Amniotic stem cell (primary cell): ENCODE measurements at places on chromosomes 4 and X.

GRCh38 chr4:138894011-138894410 lies 121.6 kb upstream of the NOCT start:
- no peak for DNase-seq

DNA sequence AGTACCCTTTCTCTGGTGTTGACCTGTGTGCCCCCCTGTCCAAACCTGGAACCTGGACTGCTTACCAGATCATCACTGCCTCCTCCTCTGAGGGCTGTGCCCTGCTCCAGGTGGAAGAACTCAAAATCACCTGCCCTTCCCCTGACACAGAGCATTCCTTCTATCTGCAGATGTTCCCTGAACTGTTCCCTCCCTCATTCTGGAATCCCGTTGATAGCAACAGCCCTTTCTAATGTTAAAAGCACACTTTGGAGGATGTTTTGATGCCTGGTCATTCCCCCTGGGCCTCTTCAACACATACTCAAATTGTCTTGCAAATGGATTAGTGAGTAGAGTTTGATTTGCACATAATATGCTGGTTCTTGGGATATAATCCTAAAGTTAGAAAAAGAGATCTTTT lies 225.8 kb downstream of the FGF13 start:
- DNase-seq: no peak

- no peak for DNase-seq
These were observed 187.5 kb upstream of the ETNPPL start for GRCh38 chr4:108950158-108950915.

DNA sequence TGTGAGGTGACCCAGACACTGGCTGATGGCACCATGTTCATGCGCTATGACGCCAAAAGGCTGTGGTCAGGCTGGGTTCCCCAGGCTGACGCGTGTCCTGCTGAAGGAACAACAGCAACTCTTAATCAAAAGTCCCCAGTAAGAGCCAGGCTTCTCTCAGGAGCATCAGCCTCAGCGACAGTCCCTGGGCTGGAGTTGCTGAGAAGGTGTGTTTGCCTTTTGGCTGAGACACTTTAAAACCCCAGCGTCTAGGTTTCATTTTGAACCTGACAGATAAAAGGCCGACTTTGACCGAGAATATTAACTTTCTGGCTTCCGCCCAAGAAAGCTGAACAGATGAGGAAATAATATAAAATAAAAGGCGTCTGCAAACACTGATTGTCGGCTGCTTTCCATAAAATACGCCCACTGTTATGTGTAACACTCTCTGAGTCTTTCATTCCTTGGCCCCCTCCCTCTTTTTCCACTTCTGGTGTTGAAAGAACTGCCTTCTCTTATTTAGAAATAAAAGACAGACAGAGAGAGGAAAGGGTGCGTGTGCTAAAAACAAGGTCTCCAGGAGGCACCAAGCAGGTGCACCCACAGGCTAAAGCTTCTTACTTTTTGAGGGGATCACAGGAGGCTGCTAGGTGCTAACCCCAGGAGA lies 373.6 kb downstream of the MID1IP1 start:
- DNase-seq: no peak

- no peak for DNase-seq
These were observed 1.2 kb upstream of the AMOT start for GRCh38 chrX:112841820-112842157.

DNA sequence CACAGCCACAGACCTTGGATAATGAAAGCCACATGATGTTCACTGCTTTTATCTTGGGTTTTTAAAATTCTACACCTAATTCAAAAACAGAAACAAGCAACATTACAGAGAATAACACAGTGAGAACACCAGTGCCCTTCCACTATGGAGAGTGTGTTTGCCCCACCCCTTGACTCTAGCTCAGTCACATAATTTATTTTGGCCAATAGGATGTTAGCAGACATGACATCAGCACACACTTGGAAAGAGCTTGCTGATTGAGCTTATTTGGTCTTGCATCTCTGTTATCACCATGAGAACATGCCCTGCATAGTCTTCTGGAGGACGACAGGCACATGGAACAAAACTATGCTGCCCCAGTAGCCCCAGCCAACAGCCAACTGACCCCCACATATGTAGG lies 118.1 kb downstream of the HNRNPD start:
- no peak for DNase-seq

GRCh38 chr4:126976850-126977632 lies 655.7 kb upstream of the INTU start:
- DNase-seq: no peak

GRCh38 chr4:169723207-169723965 lies 34.4 kb downstream of the HPF1 start:
- no peak for DNase-seq

DNA sequence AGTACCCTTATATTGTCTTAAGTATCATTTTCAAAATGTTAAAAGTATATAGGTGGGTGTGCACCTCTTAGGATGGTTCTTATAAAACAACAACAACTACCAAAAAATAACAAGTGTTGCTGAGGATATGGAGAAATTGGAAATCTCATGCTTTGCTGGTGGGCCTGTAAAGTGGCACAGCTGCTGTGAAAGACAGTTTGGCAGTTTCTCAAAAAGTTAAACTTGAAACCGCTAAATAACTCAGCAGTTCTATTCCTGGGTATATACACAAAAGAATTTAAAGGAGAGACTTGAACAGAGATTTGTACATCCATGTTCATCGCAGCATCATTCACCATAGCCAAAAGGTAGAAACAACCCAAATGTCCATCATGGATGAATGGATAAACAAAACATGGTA lies 65.5 kb downstream of the HAND2 start:
- no peak for DNase-seq

- DNase-seq: no peak
These were observed 38.6 kb downstream of the PHOX2B start for GRCh38 chr4:41709844-41710481.

GRCh38 chrX:12411831-12412230 lies 273.6 kb downstream of the FRMPD4 start:
- no peak for DNase-seq

- DNase-seq: no peak
These were observed 20.9 kb upstream of the MSANTD1 start for GRCh38 chr4:3227878-3228675.

DNA sequence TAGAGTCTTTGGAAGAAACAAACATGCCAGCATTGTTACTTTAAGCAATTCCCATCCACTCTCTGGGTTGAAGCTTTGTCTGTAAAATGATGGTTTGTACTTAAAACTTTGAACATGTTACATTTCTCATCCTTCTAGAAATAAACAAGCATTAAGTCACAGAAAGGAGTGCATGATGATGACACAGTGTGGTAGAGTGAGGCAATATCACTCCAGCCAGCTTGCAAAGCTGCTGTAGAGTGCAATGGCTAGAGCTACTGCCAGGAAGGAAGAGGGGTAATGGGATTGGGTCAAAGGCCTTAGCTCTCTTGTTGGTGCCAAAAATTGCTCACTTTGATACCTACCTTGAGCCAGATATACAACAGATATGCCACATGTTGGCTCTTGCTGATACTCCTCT lies 12.3 kb upstream of the ENOX2 start:
- DNase-seq: no peak

- no peak for DNase-seq
These were observed 564.5 kb downstream of the ZNF674 start for GRCh38 chrX:45980726-45981125.

- no peak for DNase-seq
These were observed 4.8 kb upstream of the DAPP1 start for GRCh38 chr4:99811850-99812249.

DNA sequence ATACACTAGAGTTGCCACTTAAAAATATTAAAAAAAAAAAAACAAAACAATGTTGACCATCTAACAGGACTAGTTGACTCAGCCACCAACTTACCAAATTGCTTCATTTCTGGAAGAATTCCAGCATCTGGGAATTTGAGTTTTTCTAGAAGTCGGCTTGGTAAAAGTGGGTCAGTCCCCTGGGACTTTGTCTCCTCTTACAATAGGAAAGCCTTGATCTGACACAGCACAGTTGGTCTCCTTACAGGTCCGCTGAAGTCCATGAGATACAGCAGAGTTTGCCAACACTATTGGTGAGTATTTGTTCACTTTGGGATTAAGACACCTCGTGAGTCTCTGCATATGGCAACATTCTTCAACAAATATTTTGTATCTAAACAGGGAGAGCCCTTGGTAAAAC lies 18.2 kb upstream of the DDIT4L start:
- DNase-seq: no peak

DNA sequence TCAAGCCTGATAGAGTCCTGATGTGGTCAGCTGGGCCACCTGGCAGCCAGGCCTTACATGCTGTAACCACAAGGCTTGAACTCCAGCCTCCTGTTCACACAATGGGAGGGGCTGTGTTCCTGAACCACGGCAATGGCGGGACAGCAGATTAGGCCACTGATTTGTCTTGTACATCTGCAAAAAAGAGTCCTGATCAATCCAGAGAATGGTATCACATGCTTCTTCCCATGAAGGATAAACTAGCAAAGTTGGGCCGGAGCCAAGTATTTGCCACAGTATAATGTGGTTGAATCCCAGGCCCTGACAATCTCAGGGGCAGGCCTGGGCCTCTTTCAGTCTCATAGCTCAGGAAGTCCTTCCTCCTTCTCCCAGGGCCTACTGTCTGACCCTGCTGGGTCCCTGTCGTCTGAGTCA lies 2182.5 kb upstream of the AGA start:
- DNase-seq: no peak

GRCh38 chr4:100289946-100290345 lies 99.7 kb upstream of the DDIT4L start:
- no peak for DNase-seq

- DNase-seq: peak; percentile 12
These were observed at the start of gene G6PD for GRCh38 chrX:154546354-154547244. Gene G6PD (minus strand): TSS chrX:154546846. CDS start chrX:154546155, 691 bp downstream.

GRCh38 chr4:166675411-166675810 lies 558.9 kb downstream of the SPOCK3 start:
- DNase-seq: peak; percentile 59
